ENCODE measurements at places on chromosomes 2 and 18.

DNA sequence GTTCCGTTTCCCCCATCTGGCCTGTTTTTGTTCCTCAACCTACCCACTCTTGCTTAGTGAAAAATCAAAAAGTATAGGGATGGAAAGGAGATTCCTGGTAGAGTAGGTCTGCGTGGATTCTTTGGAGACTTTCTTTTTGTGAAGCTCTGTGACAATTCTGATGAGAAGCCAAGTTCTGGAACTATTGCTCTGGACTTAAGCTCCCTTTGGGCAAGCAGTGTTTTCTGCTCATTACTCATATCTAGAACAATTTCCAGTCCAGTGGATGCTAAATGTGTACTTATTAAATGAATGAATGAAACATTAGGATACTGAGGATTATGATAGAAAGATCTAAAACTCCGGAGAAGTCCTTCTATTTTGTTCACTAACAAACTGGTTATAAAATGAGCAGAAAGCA, 76.5 kb downstream of the SOCS6 start:
- H3K4me3 ChIP-seq = no peak overlapping the region
- H3K27me3 ChIP-seq = no peaks in the 10 kb centered on the region
- H3K36me3 ChIP-seq = no peaks in the 10 kb centered on the region
- DNase-seq = no peak
- no peak overlapping the region for H3K27ac ChIP-seq
- peaks cover 32% of the 10 kb centered on the region for H3K4me1 ChIP-seq

GRCh38 chr2:112690853-112691401, 29.9 kb upstream of the NT5DC4 start:
- DNase-seq = peak; percentile 60
- peaks cover 7% of the 10 kb centered on the region for H3K4me1 ChIP-seq
- no peak overlapping the region for H3K27ac ChIP-seq

DNA sequence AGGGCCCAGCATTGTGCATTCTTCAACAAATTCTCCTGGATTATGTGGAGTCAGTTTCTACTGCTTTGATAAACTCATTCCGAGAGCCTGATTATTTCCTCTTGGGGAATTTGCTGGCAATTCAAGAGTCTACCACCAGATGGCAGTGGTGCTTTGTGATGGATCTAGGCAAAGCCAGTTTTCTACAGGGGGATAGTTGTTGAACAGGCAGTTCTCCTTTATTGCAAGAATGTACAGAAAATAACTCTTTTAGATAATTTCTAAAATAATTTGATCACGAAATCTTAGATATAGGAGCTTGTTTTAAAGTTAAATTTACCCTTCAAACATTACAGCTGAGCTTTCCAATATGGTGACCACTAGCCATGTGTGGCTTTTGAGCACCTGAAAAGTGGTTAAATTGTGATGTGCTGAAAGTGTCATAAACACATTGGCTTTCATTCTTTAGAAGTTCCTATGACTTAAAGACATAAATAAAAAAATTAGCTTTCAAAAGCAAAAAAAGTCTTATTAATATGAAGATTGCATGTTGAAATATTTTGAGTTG, 66.7 kb upstream of the HAAO start:
- H3K36me3 ChIP-seq = no peaks in the 10 kb centered on the region
- H3K27me3 ChIP-seq = no peaks in the 10 kb centered on the region
- peaks cover 3% of the 10 kb centered on the region for H3K4me1 ChIP-seq
- no peak overlapping the region for H3K4me3 ChIP-seq

GRCh38 chr2:84441036-84441435, 18.0 kb downstream of the SUCLG1 start:
- DNase-seq = no peak
- H3K27me3 ChIP-seq = no peaks in the 10 kb centered on the region
- peaks cover 77% of the 10 kb centered on the region for H3K36me3 ChIP-seq
- no peak overlapping the region for H3K4me3 ChIP-seq
- H3K27ac ChIP-seq = no peak overlapping the region
- H3K4me1 ChIP-seq = peaks cover 5% of the 10 kb centered on the region

DNA sequence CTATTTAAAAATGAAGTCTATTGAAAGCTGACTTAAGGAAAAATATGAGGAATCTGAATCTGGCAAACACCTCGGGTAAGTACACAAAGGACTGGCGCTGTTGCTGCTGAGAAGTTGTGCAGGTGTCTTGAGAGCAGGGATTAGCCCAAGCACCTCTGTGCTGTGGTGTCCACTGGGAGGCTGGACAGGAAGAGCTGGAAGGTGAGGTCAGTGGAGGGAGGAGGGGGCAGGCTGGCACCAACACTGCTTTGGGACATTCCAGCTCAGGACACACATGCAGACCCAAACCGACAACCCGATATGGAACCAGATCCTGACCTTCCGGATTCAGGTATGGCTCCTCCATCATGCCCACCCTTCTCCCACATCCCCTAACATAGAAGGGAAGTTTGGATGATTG, 20.6 kb downstream of the FER1L5 start:
- H3K4me3 ChIP-seq = no peak overlapping the region
- no peaks in the 10 kb centered on the region for H3K4me1 ChIP-seq
- H3K27me3 ChIP-seq = no peaks in the 10 kb centered on the region
- H3K27ac ChIP-seq = no peak overlapping the region
- H3K36me3 ChIP-seq = peaks cover 4% of the 10 kb centered on the region

GRCh38 chr2:128394007-128394730, 75.5 kb upstream of the HS6ST1 start:
- peaks cover 32% of the 10 kb centered on the region for H3K4me1 ChIP-seq
- H3K27me3 ChIP-seq = peaks cover 5% of the 10 kb centered on the region
- no peaks in the 10 kb centered on the region for H3K36me3 ChIP-seq
- H3K27ac ChIP-seq = no peak overlapping the region
- H3K4me3 ChIP-seq = no peak overlapping the region

DNA sequence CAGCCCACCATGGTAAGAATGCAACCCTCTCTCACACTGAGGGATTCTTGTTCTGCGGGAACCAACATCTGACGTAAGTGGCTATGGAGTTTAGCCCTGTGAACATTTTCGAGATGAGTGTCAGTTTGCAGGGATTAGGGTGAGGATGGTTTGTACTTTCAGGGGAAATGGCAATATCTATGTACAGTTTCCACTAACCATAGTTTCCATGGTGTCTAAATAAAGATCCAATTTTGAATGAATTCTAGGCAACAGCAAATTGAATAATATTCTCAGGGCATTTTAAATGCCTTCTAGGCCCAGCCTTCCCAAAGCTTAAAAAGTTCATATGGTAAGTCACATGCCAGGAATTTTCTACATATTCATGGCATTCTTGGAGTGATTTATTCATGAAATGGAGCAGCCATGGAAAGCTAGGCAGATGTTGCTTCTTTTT, 105.4 kb upstream of the MMADHC start:
- no peak for DNase-seq
- no peaks in the 10 kb centered on the region for H3K36me3 ChIP-seq
- no peak overlapping the region for H3K4me3 ChIP-seq
- peaks cover 4% of the 10 kb centered on the region for H3K4me1 ChIP-seq
- no peak overlapping the region for H3K27ac ChIP-seq
- H3K27me3 ChIP-seq = no peaks in the 10 kb centered on the region

DNA sequence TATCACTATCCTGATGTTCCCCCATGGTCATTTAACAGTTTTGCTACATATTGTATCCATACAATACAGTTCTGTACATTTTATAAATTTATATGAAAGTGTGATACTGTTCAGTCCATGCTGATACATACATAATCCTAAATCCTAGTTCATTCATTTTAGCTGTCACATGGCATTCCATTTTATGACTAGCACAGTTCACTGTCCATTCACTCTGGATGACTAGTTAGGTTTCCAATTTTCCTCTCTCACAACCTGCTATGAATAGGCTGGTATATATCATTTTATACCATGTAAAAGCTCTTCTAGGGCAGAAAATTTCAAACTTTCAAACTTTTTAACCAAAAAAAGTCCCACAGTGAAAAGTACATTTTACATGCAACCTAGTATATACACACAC, 15.2 kb downstream of the SMAD2 start:
- peaks cover 2% of the 10 kb centered on the region for H3K36me3 ChIP-seq
- DNase-seq = no peak
- H3K27me3 ChIP-seq = no peaks in the 10 kb centered on the region
- no peak overlapping the region for H3K27ac ChIP-seq
- H3K4me3 ChIP-seq = no peak overlapping the region

GRCh38 chr2:42458396-42458795, 35.4 kb downstream of the KCNG3 start:
- H3K4me1 ChIP-seq = peaks cover 27% of the 10 kb centered on the region
- H3K27me3 ChIP-seq = no peaks in the 10 kb centered on the region
- no peak overlapping the region for H3K4me3 ChIP-seq
- peaks cover 5% of the 10 kb centered on the region for H3K36me3 ChIP-seq
- DNase-seq = no peak

DNA sequence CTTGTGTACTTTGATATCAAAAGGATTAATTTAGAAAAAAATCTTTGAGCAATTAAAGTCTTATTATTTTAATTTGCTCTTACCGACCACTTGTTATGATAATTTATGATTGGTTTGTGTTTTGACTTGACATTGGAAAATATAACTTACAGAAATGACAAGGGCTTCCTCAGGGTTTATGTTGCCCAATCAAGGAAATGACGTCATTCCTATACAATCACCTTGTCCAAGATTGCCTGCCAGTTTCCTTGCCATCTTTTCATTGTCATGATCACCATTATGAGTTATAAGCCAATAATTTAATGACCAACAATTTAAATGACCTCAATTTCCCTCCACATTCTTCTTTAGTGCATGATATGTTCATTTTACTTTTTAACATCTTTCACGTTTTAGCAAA, 351.8 kb upstream of the TMEFF2 start:
- H3K36me3 ChIP-seq = no peaks in the 10 kb centered on the region
- H3K4me1 ChIP-seq = peaks cover 29% of the 10 kb centered on the region
- no peak overlapping the region for H3K27ac ChIP-seq
- DNase-seq = no peak
- H3K4me3 ChIP-seq = no peak overlapping the region

GRCh38 chr2:121408641-121409040, 122.0 kb upstream of the RNU4ATAC start:
- no peak overlapping the region for H3K27ac ChIP-seq
- H3K4me1 ChIP-seq = peaks cover 9% of the 10 kb centered on the region
- H3K36me3 ChIP-seq = peaks cover 32% of the 10 kb centered on the region
- no peak overlapping the region for H3K4me3 ChIP-seq

DNA sequence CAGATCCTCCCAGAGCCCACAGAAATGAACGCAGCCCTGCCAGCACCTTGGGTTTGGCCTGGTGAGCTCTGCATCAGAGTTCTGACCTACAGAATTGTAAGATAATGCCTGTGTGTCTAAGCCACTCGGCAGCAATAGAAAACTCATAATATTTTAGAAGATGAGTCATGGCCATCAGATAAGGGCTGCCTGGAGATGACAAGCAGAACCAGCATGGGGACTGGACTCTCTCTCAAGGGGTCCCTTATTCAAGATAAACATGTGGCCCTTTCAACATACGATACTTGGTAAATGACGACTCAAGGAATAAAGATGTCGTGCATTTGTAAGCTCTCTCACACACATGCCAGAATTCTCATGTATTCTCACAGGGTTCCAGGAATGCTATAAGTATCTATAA, 8.5 kb upstream of the AGAP1 start:
- H3K36me3 ChIP-seq = no peaks in the 10 kb centered on the region
- no peak overlapping the region for H3K27ac ChIP-seq
- H3K4me3 ChIP-seq = no peak overlapping the region
- no peaks in the 10 kb centered on the region for H3K27me3 ChIP-seq
- H3K4me1 ChIP-seq = no peaks in the 10 kb centered on the region

DNA sequence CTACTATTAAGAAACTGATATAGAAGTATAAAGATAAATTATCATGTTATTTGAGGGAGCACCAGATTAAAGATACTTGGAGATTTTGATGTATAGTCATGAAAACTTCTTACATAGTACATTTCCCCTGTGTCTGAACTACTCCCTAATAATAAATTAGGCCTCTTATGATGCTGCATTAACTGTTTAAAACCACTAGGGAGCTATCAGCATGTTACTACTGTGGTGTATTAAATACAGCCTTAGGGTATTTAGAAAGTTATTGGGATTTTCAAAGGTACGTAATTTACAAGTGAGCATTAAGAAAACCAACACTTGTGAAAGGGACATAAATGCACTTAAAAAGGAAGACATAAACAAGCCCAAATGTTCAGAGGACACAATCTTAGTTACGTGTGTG, 714.0 kb downstream of the EPHA4 start:
- H3K4me1 ChIP-seq = peaks cover 24% of the 10 kb centered on the region
- H3K4me3 ChIP-seq = no peak overlapping the region
- no peak for DNase-seq
- peaks cover 4% of the 10 kb centered on the region for H3K27me3 ChIP-seq
- H3K36me3 ChIP-seq = no peaks in the 10 kb centered on the region
- peak overlapping the region; percentile 77 for H3K27ac ChIP-seq

DNA sequence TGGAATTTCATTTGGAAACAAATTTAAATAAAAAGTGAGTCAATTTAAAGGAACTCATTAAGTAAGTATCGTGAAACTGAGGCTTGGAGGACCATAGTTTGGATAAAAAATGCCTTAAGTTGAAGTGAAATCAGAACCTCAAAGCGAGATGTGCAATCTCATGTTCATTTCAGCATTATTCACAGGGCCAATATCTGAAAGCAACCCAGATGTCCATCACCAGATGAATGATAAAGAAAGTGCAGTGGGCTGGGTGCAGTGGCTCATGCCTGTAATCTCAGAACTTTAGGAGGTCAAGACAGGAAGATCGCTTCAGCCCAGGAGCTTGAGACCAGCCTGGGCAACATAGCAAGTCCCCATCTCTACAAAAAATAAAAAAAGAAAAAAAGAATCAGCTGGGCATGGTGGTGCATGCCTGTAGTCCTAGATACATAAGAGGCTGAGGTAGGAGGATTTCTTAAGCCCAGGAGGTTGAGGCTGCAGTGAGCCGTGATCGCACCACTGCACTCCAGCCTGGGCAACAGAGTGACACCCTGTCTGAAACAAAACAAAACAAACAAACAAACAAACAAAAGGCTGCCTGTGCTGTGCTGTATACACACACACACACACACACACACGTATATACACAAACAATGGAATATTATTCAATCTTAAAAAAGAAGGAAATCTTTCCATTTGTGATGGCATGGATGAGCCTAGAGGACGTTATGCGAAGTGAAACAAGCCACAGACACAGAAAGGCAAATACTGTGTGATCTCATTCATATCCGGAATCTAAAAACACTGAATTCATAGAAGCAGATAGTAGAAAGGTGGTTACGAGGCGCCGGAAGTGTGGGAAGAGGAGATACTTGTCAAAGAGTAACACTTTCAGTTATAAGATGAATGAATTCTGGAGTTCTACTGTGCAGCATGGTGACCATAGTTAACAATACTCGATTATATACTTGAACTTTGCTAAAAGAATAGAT, 14.5 kb downstream of the SH3RF3 start:
- no peaks in the 10 kb centered on the region for H3K36me3 ChIP-seq
- no peak overlapping the region for H3K4me3 ChIP-seq
- H3K4me1 ChIP-seq = no peaks in the 10 kb centered on the region
- no peak for DNase-seq

GRCh38 chr2:170548304-170548703, 166.8 kb upstream of the SP5 start:
- peaks cover 2% of the 10 kb centered on the region for H3K27me3 ChIP-seq
- peaks cover 40% of the 10 kb centered on the region for H3K36me3 ChIP-seq

GRCh38 chr2:216839688-216840087, 20.2 kb downstream of the TNP1 start:
- 0 out of 2 replicates have a peak, but pooled peaks cover 4% of the 10 kb centered on the region for H3K4me1 ChIP-seq
- H3K27me3 ChIP-seq = no peaks in the 10 kb centered on the region
- no peak overlapping the region for H3K4me3 ChIP-seq
- H3K27ac ChIP-seq = no peak overlapping the region

- H3K4me1 ChIP-seq = peaks cover 2% of the 10 kb centered on the region
- H3K27me3 ChIP-seq = peaks cover 12% of the 10 kb centered on the region
- no peak overlapping the region for H3K27ac ChIP-seq
- no peaks in the 10 kb centered on the region for H3K36me3 ChIP-seq
- peak; percentile 29 for DNase-seq
Observed at GRCh38 chr2:43831543-43832294, 6.9 kb downstream of the ABCG5 start.

- no peaks in the 10 kb centered on the region for H3K4me1 ChIP-seq
- no peak overlapping the region for H3K27ac ChIP-seq
- no peak for DNase-seq
- no peak overlapping the region for H3K4me3 ChIP-seq
- peaks cover 45% of the 10 kb centered on the region for H3K36me3 ChIP-seq
Observed at GRCh38 chr2:206127656-206128055, 31.6 kb downstream of the NDUFS1 start.
